NCI-H1436 treated with DMSO at 0.1 percent for 48 hours (cell line): ENCODE measurements at places on chromosomes 3 and 15.

- DNase-seq = no peak
Observed at GRCh38 chr15:82585072-82585471, 44.8 kb upstream of the RPS17 start.

- DNase-seq = no peak
Observed at GRCh38 chr3:119950666-119951325, 143.5 kb downstream of the GSK3B start.

DNA sequence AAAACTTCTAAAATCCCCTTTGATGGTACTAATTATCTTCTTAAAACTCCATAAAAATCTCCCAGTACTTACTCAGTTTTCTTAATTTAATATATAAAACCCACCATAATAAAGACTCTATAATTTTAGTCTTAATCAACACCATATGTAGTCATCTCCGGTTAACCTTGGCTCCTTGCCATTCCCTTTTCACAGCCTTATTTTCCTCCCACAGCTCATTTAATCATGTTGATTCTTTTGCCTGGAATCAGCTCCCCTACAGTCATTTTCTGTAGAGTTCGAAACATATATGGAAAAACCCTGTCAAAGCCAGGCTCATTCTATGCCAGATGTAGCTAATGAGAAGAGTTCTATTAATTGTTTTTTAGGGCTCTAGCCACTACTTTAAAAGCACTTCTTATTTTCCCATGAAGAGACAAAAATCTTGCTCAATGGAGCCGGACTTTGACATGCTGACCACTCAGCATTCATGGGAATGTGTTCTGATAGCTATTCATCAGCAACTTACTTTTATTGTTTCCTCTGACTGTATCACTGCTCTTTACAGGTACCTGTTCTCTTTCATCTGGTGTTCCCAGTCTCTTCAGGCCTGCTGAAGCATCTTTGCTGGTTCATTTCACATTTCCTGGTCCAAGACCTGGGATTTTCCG, 573.4 kb downstream of the NAALADL2 start:
- no peak for DNase-seq

DNA sequence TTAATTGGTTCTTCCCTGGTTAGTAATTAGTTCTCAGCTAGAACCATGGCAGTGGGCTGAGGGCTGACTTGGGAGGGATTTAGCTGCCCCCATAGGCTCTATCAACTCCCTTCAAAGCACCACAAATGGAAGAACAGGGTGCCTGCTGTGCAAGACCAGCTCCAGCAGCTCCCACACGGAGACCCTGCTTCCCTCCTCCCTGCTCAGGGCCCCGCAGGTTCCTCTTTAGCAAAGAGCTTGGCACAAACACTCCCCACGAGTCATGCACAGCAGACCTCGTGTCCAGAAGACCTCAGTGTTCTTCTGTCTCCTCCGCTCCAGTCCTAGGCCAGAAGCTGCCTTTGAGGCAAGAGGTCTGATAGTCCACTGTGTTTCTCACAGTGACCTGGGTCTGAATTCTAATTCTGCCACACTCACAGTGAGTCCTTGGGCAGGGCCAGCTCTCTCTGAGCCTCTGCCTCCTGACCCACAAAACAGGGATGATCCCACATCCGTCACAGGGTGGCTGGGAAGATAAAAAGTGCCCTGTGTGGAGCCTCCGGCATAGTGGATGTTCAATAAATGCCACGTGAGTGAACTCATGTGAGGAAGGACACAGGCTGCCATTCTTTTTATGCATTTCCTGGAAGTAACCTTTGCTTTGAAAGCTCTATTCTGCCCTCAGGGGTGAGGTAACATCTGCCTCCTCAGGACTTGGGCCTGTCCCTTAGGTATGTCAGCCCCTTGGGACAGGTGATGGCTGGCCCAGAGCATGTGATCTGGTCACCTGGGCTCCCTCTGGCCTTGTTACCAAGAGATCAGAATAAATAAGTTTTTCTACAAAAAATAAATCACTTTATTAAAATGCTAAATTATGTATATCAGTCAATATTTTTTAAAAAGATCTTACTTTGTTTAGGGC, 7.6 kb downstream of the RAB6B start:
- DNase-seq = no peak

DNA sequence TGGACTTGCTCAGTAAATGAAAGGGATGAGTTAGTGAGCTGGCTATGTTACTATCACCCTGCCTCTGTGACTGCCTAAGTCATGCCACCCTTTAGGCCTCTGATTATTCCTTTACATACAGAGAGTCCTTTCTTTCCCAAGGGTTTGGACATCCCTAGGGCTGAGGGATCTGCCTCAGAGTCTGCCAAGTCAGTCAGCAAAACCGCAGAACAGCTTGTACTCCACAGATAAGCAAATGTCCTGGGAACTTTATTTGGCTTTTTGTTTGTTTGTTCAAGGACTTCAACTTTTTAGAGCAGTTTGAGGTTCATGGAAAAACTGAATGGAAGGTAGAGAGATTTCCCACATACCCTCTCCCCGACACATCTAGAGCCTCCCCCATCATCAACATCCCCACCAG, 82.6 kb upstream of the TRIM42 start:
- DNase-seq = no peak

GRCh38 chr15:90219421-90220141, 14.2 kb downstream of the CIB1 start:
- no peak for DNase-seq

GRCh38 chr15:76208786-76209424, 102.4 kb downstream of the ETFA start:
- no peak for DNase-seq

DNA sequence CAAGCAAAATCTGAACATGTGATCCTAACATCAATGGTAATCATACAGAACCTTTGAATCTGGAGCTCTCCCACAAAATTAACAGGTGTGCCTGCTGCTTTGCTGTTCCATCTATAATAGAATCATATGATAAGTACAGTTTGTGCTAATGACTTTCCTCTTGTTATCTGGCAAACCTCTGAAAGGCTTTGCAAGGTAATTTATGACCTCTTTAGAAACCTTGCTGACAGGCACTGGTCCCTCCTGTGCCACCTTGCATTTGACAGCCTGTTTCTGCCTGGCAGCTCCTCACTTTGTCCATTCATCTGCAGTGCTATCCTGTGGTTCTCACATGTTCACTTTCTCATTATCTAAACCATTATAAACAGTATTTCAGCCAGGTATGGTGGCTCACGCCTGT, 10.2 kb upstream of the HTR3C start:
- DNase-seq = peak; percentile 93

GRCh38 chr3:89697321-89697916, 590.0 kb downstream of the EPHA3 start:
- DNase-seq = no peak

- no peak for DNase-seq
Observed at GRCh38 chr3:118955914-118956556, 78.6 kb downstream of the IGSF11 start.

GRCh38 chr15:90579213-90579612, 49.5 kb downstream of the CRTC3 start:
- no peak for DNase-seq

GRCh38 chr3:13119471-13120220, 46.4 kb upstream of the IQSEC1 start:
- DNase-seq = no peak

DNA sequence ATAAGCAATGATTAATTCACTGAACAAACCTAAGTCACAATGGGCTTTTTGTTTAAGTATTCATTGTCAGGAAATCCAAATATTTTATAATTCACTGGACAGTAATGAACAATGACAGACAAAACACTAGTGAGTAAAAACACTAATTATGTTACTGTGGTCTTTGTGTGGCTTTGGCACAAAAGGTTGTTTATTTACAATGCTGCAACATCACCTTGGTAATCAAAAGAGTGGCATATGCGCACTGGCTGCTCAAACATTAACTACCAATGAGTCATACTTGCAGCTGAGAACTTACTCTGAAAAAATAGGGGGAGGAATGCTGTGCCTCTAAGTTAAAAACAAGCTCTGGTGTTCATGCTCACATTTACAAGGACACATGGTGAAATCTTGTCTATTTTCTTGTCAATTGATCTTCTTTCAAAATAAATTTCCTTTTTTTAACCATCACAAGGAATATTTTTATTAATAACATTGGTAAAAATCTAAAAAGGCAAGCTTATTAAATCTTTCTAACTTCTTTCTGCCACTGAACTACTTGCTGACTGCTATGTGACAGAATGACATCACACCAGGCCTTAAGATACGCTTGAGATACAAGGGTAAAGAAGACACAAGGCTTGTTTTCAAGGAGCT, 85.2 kb upstream of the PPIB start:
- DNase-seq = peak; percentile 68

- peak; percentile 80 for DNase-seq
Observed at GRCh38 chr3:177186306-177186705, 11.0 kb downstream of the TBL1XR1 start.

DNA sequence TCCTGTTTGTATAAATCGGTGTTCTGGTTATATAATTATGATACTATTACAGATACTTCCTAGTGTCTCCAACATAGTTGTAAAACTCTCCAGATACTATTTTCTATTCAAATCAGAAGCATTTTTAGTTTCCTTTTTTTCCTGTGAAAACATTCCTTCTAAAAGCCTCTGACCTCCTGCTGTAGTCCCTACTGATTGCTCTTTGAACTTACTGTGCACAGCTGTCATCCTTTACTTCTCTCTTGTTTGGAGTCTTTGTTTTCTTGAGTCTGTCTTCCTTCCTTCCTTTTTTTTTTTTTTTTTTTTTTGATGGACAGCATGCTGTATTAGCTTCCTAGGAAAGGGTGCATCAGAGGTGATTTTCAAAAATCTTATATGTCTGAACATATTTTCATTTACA, 28.9 kb downstream of the NR2C2 start:
- no peak for DNase-seq

- DNase-seq = no peak
Observed at GRCh38 chr15:80433836-80434235, 29.7 kb downstream of the ARNT2 start.

GRCh38 chr15:90062462-90062932, 39.8 kb downstream of the IDH2 start:
- DNase-seq = peak; percentile 46

GRCh38 chr3:45692866-45693265, 3.7 kb downstream of the SACM1L start:
- no peak for DNase-seq

GRCh38 chr3:12115849-12116248, 42.9 kb downstream of the TIMP4 start:
- DNase-seq = no peak

DNA sequence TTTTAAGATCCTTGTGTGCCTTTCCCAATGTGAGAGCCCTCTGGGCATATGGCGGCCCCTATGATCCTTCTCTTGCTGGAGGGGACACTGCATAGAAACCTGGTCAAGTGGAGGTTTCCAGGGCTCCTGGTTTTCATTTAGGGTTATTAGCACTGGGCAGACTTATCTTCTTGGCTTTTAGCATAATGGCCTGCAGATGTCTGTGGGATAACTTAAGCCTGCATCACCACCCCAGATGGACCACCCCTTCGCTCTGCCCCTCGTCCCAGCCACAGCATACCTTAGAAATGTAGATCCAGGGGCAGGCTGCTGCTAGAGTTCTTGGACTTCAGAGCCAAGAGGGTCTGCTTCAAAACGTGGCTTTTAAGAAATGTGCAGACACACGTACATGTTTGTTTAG, 340.3 kb upstream of the CTDSPL start:
- DNase-seq = no peak

DNA sequence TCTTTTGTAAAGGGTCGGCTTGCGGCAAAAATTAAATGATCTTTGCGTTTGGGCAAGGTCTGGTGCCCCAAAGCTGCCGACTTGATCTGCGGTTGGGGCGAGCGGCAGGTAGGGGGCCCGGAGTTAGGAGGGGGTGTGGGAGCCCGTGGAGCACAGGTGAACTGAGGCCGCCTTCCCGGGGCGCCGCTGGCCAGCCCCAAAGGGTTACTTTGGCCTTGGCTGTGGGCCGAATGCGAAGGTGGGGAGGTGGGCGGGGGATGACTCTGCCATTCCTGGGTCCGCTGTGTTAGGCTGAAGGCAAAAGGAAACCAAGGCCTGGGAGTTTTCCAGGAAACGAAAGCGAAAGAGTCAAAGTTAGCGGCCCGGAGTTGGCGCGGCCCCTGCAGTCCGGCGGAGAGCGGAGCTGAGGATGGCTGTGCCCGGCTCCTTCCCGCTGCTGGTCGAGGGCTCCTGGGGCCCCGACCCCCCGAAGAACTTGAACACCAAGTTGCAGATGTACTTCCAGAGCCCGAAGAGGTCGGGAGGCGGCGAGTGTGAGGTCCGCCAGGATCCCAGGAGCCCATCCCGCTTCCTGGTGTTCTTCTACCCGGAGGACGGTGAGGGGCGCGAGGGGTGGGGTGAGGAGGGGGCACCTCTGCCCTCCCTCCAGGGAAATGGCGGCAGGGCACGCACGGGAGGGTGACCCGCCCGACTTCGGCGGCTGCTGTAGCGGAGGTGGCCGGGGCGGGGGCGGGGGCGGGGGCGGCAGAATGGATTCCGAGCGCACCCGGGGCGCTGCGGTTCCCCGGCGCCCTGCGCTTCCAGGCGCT, at the start of gene PARP14:
PARP14 (plus strand) TSS at position 365 of the 809 bp plus-strand sequence; CDS start at position 410, 45 bp downstream.
- DNase-seq = no peak

GRCh38 chr3:155664925-155665695, 79.8 kb downstream of the PLCH1 start:
- no peak for DNase-seq

DNA sequence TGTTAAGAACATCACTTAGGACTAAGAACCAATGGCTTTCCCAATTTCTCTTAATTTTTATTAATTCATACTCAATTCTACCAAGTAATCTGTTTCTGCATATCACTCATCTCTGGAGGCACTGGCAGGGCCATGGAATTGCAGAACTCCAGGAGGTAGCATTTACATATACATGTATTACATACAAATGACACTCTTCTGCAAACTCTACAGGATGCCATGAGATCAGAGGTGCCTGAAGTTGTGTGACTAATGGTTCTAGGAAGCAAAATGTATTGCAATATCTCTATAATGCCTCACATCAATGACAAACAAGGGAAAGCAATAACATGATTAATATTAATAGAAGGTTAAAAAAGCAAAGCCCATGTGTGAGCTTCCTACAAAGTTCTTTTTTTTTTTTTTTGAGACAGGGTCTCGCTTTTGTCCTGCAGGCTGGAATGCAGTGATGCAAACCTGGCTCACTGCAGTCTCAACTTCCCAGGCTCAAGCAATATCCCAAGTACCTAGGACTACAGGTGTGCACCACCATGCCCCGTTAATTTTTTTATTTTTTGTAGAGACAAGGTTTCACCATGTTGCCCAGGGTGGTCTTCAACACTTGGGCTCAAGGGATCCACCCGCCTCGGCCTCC, 33.0 kb downstream of the DENND6A start:
- no peak for DNase-seq

GRCh38 chr3:28840976-28841376, 439.9 kb upstream of the RBMS3 start:
- no peak for DNase-seq

DNA sequence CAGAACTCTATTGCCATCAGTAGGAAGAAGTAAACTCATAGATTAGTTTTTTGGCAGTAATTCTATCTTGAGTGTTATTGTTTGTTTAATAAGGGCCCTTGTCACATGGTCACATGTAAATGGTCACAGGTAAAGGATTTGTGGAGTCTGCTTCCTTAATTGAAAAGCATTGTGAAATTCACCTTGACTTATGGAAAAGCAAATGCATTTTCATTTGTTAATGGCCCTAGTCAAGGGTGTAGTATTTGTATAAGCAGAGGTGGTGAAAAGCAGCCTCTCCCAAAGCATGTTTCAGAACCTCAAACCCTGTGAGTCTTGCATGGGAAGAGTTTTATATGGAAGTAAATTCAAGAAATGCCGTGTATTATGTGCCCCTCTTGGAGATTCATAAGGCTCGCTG, 197.5 kb upstream of the NR2E3 start:
- no peak for DNase-seq

GRCh38 chr3:126960604-126960995, 22.3 kb upstream of the PLXNA1 start:
- no peak for DNase-seq

GRCh38 chr15:83300826-83301225, 16.4 kb upstream of the BNC1 start:
- DNase-seq = no peak

- DNase-seq = no peak
Observed at GRCh38 chr3:14634763-14635400, 16.7 kb upstream of the CCDC174 start.
